ENCODE measurements at places on chromosomes 7 and 10. TPM values are rescaled to one million over a fixed set of nuclear protein-coding genes. Genes with fewer than 3 reads are reported as not detected.

DNA sequence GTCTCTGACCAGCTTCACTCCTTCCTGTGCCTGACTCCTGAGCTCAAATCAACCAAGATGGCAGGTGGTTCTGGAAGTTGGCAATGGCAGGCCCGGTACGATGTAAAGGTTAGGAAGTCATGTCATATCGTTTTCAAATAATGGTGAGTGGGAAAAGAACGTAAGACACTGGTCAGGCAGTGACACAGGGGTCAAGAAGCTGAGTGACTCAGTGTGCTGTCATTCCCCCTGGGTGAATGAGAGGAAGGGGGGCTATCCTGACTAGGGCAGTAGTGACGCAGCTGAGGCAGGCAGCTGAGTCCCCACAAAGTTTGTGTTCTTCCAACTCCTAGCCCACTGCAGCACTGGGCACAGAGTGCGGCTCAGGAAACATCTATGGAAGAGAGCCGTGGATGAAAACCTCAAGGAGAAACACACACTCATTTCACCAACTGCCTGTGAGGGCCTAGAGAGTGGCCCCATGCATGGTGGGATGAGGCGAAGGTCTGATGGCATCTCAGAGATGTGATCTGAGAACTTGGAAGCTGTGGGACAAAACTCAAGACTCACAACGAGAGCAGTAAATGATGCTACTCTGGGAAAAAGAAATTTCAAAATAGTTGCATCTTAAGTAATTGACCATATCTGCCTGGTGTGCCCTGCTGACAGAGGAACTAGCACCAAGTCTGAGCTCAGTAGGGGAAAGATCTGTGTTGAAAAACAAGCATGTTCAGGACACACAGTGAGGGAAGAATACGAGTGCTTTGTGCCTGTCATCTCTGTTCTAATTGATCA, 23.2 kb downstream of the CREB3L2 start:
- DNase-seq = peak; percentile 55

Gene EBLN1
- not detected for total RNA-seq

DNA sequence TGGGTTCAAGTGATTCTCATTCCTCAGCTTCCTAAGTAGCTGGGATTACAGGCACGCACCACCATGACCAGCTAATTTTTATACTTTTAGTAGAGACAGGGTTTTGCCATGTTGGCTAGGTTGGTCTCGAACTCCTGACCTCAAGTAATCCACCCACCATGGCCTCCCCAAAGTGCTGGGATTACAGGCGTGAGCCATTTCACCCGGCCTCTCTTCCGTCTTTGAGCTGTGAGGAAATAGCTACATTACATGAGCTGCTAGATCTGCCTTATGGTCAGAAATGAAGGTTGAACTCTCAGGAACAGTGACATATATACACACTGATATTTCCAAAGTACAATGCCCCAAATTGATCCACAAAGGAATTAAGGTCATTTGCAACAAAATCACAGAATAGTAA, 2.4 kb downstream of the BLVRA start:
- DNase-seq = no peak

DNA sequence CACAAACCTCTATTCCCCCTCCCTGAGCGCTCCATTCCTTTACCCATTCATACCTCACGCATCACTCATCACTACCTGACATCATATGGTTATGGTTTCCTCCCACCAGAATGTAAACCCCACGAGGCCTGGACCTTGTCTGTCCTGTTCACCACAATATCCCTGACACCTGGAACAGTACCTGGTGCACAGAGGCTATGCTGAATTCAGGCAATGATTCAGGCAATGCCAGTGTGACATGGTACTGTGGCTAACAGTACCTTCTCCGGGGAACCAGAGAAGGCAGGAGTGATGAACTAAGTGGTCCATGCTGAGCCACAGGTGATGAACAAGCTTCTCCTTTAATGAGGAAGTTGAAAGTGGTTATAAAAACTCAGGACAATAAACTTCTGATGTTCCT, 202.5 kb upstream of the PLXNA4 start:
- DNase-seq = no peak

DNA sequence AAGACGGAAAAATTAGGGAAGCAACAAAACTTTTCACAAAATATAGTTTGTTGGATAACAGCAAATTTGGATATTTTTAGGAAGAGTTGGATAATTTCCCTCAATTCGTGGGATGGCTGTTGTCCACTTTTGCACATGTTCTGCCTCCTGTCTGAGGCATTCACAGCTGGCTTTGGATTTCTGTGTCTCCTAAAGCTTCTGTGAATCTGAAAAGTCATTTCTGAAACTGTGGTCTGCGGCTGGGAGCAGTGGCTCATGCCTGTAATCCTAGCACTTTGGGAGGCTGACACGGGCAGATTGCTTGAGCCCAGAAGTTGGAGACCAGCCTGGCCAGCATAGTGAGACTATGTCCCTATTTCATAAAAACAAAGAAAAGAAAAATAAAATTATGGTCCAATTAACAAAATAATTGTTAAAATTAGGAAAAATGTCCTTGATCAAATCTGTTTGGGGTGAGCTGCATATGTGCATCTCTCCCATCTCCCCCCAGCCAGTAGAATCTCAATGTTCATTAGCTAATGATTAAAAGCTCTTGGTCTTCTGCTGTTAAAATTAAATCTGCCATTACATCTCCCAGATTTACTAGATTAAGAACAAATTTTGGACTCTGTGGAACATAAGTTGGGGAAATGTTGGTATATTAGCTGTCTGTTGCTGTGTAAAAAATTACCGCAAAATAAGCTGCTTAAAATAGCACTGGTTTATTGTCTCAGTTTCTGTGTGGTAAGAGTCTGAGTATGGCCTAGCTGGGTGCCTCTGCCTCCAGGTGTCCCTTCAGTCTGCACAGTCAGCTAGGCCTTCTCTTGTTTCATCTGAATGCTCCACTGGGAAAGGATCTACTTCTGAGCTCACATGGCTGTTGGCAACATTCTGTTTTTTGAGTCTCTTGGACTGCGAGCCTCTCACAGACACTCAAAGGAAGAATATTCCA, 332.0 kb upstream of the FZD1 start:
- no peak for DNase-seq

DNA sequence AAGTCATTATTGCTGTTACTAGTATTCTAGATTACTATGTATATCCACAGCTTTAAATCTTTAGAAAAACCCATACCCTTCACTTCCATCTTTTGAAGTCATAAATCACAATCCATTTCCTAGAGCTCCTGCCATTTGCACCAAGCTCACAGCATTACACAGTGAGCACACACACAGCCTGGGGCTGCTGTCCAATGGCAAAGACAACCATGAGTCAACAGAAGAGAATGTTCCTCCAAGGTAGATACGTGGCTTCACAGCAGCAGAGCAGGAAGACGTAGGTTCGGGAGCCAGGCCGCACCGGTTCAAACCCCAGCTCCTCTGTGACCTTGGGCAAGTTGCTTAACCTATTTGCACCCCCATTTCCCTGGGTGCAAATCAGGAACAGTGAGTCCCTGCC, 234.6 kb downstream of the DIP2C start:
- peak; percentile 95 for DNase-seq

DNA sequence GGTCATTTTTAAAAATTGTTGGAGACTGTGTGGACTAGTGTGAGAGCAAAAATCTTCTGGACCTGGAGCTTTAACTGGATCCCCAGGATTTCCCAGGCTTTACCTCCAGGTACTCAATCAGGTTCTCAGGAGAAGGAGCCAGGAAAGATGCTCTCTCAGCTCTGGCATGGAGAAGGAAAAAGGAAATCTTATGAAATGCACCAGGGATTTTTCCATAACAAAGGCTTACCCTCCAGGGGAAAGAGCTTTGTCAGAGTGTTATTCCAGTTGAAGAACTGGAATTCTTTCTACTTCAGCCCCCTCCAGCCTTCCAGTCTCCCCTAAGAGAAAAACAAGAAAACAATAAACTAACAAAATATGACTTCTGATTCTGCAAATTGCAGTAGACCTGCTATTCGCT, 436.7 kb upstream of the ANKRD30A start:
- DNase-seq = no peak

- peak; percentile 4 for DNase-seq
These were observed 6.2 kb downstream of the PIK3AP1 start for GRCh38 chr10:96714031-96714590.

Gene UPF2
- total RNA-seq = 22.0 TPM

Gene NEURL1
- 0.24 TPM for total RNA-seq

Gene PLCE1
- 0.11 TPM for total RNA-seq

GRCh38 chr7:3239291-3239691, 61.8 kb upstream of the SDK1 start:
- peak; percentile 50 for DNase-seq

DNA sequence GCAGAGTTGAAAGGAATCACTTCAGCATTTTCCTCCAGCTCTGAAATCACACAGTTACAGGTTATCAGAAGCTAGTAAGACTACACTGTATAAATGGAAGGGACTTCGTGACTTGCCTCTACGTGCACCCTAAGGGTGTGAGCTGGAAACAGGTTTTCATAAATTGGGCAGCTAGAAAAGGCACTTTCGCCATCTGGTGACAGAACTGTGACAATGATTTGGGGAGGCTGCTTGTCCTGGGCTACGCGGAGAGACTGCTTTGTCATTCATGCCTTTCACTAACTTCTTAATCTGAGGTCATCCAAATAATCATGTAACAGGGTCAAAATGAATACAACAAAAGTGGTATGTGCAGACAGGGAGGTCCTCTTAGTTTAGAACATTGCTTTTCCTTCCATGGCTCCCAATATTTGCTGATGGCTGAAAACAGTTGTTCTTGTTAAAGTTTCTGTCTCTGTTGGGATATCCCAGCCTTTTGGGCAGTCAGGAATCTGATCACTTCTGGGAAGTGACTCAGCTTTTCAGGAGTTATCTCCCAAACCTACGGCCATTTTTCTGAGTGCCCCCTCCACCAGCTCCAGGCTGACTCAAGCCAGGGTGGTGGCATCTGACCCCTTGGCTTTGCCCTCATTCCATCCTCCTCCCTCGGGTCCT, 17.8 kb downstream of the VWC2 start:
- DNase-seq = peak; percentile 21

Gene NYAP1
- 2.4 TPM for total RNA-seq

- peak; percentile 46 for DNase-seq
These were observed 23.4 kb downstream of the RPP38 start for GRCh38 chr10:15120523-15120922.

- no peak for DNase-seq
These were observed 13.6 kb downstream of the VPS50 start for GRCh38 chr7:93245525-93246432.

DNA sequence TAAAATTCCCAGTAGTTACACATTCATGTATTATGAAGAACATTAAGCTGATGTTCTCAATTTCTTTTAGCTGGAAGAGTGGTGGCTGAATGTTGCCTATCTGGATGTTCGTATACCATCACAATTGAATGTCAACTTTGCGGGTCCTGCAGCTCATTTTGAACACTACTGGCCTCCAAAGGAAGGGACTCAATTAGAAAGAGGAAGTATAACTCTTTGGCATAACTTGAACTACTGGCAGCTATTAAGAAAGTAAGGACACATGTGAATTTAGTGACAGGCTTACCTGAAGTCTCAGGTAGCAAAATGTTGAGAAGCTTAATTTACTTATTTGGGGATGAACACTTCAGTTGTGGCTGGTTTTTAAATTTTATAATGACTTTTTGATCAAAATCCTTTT, 15.9 kb downstream of the CROT start:
- DNase-seq = no peak

GRCh38 chr10:130354573-130354954, 218.4 kb downstream of the GLRX3 start:
- no peak for DNase-seq

DNA sequence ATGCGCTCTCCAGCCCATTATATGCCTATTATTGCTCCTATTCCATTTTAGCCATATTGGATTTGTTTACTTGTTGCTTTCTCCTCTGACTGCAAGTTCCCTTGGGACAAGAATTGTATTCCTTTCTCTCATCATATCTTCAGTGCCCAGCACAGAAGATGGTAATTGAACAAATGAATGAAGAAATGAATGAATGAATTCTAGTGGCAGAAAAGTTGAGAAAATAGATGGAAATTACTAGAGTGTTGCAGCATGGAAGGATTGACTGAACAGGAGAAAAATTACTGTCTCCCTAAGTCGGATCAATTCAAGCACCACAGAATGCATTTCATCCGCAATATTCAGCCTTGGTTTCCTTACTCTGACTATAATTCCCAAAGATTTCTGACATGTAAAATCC, 1243.2 kb downstream of the SORCS1 start:
- no peak for DNase-seq

- peak; percentile 15 for DNase-seq
These were observed 274.0 kb downstream of the FRMD4A start for GRCh38 chr10:14056610-14057332.

GRCh38 chr7:46369933-46370654, 449.0 kb upstream of the IGFBP3 start:
- peak; percentile 62 for DNase-seq

Gene MRLN
- not detected for total RNA-seq

GRCh38 chr7:69708857-69709256, 110.6 kb downstream of the AUTS2 start:
- no peak for DNase-seq

DNA sequence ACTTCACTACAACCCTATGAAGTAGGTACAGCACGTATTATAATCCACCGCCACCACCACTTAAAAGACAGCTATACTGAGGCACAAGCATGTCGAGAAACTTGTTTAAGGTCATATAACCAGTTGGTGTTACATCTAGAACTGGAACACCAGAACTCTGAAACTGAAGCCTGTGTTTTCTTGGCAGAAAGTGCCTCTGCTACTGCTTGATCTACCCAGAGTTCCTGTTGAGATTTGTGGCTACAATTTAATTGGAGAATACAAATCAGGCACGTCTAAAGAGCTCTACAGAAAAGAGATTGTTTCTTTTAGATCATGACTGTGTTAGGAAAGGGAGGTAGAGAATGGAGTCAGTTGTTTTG, 4.3 kb upstream of the ADD3 start:
- DNase-seq = no peak

DNA sequence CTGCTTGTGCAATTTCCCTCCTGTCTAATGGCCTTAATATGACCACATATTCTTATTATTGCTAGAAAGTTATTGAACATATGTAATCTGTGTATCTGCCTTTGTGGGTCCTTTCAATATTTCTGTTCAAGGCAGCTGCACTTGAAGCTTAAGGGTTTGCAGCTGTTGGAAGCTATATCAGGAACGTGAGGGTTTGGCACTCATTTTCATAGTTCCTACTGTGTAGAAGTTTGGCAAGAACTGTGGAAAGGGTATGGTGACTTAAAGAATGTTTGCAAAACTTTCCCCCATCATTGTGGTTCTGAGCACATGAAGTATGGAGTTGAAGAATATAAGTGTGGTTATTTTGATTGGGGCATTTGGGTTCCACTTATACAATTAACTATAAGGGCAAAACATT, 144.7 kb upstream of the SEMA3A start:
- DNase-seq = no peak

DNA sequence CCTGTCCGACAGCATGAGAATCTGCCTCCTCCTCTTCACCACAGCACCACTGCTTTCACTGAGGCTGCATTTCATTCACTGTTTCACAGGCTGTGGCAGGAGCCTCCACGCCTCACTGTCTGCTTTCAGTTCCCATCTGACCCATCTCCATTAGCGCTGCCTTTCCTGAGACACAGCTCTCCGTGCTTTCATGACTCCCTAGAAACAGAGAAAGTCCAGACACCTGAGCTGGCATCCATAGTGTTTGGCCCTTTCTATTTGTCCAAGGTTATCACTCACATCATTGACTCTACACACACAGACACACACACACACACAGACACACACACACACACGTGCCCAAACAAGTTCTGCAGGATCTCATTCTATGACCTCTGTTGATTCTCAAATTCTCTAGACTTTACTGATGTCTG, 5.2 kb downstream of the LGI1 start:
- DNase-seq = peak; percentile 19
